ENCODE measurements at places on chromosomes 5 and 9. TPM values are rescaled to one million over a fixed set of nuclear protein-coding genes. Genes with fewer than 3 reads are reported as not detected.

Gene PCDHB14
- total RNA-seq = 0.20 TPM

Gene CDC20B
- total RNA-seq = not detected

Gene FCN1
- not detected for total RNA-seq

Gene PCDHGA12
- total RNA-seq = 4.7 TPM

Gene TXNDC8
- not detected for total RNA-seq

Gene FOXI1
- total RNA-seq = not detected

Gene SOX30
- total RNA-seq = not detected

Gene ADRA1B
- 1.3 TPM for total RNA-seq

Gene RAB24
- 27.0 TPM for total RNA-seq
